ENCODE measurements at places on chromosomes 16 and 17.

DNA sequence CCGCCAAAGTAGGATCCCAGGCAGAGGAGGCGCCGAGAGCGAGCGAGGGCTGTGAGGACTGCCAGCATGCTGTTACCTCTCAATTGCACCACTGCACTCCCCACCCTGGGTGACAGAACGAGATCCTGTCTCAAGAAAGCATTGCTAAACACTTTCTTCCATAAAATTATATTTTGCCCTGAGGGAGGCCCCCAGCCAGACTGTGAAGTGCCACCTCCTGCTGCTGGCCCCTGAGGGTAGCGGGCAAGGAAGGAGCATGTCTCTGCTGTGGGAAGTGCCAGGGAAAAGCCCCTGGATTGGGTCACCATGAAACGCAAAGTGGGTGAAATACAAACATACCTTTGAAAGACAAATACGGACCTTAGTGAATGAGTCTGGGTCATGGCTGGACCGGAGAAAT is 78.0 kb upstream of the AMZ2 start:
- no peak for DNase-seq

DNA sequence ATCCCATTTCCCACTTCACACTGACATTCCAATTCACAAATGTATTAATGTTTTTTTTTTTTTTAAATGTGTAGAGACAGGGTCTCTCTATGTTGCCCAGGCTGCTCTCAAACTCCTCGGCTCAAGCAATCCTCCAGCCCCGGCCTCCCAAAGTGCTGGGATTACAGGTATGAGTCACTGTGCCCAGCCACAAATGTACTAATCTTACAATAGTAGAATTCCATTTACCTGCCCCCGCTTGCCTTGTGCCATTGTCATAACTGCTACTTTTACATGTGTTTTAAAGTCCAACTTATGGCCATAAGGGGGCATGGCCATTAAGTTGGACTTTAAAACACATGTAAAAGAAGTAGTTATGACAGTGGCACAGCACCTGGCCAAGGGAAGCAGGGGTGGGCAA is 4.6 kb downstream of the MMP28 start:
- no peak for DNase-seq

GRCh38 chr16:3458852-3459361 is 15.4 kb downstream of the NAA60 start:
- DNase-seq: no peak

- DNase-seq: no peak
Observed at GRCh38 chr16:21589551-21589950, 9.8 kb upstream of the METTL9 start.

DNA sequence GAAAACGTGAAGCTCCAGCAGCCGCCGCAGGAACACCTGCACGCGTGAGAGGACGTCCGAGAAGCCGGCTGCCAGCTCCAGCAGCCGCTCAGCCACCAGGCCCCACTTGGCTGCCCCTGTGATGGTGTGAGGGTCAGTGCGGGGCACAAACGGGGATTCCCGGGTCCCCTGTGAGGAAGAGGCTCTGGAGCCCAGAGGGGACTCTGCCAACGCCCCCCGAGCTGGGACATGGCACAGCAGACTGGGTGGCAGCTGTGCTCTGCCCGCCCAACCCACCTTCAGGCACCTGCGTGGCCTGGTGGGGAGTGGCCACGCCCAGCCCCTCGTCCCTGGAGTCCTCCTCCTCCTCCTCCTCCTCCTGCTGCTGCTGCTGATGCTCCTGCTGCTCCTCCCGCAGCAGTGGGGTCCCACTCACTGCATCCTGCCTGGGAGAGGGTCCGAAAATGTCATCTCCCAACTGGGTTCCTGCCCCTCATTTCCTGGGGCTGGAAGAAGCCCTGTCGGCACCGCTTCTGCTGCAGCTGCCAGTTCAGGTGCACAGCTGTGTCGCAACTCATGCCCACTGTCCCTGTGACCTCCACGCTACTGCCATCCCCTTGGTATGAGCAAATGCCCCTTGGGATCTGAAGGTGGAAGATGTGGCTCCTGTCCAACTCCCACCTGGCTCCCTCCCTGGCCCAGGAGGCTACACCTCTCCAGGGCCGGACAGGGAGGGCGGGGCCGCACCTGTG is 27.5 kb downstream of the CTU2 start:
- no peak for DNase-seq

- DNase-seq: no peak
Observed at GRCh38 chr17:81328978-81329926, 34.1 kb upstream of the SLC38A10 start.

DNA sequence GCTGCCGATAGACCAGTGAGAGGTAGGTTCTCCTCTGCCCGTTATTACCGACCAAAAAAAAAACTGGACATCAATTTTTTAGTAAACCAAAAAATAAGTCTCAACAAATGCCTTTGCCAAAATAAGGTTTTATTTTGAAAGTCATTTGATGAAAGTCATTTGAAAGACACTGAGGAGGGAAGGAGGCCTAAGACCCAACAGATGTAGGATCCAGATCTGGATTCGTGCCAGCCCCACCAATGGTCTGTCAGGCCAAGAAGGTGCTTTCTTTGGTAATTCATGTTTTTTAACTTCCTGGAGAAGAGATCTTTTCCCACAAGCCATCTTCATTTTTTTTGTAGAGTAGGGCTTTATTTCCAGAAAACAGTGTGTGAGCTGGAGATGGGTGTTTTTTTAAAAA is 18.1 kb downstream of the NTAN1 start:
- DNase-seq: no peak

DNA sequence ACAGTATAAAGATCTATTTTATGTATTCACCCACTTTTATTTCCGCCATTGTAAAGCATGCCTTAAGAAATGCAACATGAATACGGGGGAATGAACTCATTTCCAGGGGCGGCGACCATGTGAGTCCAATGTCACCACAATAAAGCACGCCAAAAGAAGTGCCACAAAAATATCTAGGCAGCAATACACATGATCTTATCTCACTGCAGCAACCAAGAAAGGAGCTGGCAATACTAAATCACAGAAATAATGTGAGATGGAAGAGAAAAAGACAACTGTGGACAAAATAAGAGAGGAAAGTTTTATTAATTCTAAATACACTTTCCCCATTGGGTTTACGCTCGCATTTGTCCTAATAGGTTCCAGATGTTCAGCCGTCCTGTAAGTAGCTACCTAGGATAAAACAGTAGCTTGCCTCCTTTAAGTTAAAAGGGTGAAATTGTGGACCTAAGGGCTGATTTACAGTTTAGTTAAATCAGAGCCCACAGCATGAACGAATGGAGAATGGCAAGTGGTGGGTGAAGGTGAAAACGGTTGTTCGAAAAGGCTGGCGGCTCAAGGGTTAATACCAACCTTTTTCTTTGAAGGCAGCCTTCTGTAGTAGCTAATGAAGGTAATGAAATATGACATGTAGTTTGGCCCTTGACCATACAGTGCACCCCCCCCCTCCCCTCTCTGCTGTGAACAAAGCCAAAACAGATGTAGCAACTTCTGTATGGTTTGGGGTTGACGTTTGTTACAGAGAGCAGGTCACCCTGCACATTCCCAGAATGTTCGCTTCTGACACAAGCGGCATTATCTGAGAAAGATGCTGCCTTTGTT is 504.2 kb upstream of the PSMD7 start:
- no peak for DNase-seq

GRCh38 chr16:72455743-72456659 is 284.0 kb upstream of the PMFBP1 start:
- peak; percentile 19 for DNase-seq

GRCh38 chr16:10180771-10181163 is 1.5 kb downstream of the GRIN2A start:
- DNase-seq: no peak

- no peak for DNase-seq
Observed at GRCh38 chr17:81060416-81060815, 25.5 kb downstream of the BAIAP2 start.

DNA sequence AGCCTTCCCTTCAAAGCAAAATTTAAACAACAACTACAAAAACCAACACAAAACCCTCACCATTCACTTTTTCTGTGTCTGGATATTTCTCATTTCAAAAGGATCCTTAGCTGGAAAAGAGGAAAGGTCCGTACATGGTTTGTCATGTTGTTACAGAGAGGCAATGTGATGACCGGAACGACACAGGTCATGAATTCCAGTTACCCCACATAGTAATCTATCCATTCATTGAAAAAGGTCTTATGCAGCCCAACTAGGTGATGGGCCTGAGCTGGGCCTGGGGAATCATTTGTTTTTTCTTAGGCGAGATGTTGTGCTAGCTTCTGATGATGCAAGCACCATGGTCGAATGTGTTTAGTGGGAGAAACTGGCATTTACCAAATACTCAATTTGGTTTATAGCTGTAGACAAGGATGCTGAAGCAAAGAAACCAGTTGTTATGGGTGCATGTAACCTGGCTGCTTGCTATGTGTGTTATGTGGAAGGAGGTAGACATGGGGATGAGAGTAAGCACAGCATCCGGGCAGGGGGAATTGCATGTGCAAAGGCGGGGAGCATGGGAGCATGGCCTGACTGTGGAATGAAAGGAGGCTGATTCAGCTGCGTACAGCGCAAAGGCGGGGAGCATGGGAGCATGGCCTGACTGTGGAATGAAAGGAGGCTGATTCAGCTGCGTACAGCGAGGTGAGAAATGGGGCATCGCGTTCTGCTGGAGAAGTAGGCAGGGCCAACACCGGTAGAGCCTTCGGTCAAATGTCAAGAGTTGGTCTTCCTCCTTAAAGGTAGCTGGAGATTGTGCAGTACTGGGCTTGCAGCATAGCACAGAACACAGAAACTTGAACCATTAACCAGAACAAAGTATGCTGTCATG is 269.7 kb upstream of the MAF start:
- no peak for DNase-seq

DNA sequence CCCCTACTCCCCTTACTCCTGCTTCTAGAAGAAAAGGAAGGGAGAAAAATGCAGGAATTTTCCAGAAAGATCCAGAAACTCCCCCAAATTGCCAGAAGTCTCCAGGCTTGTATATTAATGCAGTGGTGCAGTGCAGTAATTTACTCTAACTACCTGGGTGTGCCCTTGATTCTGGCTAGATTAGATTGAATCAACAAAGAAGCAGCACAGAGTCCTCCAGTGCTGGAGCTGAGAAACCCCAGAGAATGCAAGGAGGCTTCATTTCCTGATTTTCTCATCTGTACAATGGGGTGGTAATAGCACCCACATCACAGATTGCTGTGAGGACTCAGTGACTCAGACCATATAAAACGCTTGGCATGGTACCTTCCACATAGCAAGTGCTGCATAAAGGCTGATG is 247.3 kb upstream of the RPL38 start:
- no peak for DNase-seq

GRCh38 chr17:6654841-6655731 is 3.5 kb downstream of the C17orf100 start:
- no peak for DNase-seq

DNA sequence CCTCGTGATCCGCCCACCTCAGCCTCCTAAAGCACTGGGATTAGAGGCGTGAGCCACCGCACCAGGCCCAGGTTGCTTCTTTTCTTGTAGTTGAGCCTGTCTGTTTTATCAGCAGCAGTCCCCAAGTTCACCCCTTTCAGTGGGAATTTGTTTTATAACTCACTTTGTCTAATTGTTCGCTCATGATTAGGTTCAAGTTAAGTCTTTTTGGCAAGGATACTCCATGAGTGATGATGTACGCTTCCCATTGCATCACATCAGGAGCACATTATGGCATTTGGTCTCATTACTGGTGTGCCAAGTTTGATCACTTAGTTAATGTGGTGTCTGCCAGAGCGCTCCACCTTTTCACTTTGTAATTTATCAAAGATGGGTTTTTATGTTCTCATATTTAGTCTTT is 14.4 kb upstream of the GJD3 start:
- DNase-seq: no peak

DNA sequence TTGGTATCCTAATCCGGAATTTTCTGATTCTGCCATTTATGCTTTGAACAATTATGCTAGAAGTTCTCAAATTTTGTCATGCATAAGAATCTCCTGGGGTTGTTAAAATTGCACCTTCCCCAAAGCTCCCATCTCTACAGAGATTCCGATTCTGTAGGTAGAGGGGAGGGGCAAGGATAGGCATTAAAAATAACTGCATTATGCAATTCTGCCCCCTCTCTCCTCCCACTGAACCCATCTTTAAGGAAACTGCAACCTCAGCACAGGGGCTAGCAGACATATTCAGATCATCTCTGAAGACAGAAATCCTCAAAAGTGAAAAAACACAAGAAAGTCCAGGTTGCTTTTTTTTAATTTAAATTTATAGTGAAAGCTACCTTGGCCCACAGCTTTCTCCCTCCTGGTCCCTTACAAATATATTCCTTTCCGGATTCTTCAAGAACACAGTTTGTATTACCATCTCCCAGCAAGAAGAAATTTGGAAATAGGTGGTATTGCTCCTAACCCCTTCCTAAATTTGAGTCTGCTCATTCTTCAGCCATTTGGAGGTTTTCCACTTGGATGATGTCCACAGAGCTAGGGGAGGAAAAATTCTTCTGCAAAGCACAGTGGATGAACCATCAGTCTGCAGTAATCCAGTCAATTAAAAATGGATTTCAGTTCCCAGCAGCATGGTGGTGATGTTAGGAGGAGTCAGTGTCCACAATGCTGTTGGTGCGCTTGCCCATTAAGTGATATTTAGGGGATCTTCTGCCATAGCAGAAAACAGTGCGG is 67.7 kb downstream of the RBFOX1 start:
- DNase-seq: no peak

- DNase-seq: no peak
Observed at GRCh38 chr16:1723450-1724147, 17.6 kb downstream of the MAPK8IP3 start.

DNA sequence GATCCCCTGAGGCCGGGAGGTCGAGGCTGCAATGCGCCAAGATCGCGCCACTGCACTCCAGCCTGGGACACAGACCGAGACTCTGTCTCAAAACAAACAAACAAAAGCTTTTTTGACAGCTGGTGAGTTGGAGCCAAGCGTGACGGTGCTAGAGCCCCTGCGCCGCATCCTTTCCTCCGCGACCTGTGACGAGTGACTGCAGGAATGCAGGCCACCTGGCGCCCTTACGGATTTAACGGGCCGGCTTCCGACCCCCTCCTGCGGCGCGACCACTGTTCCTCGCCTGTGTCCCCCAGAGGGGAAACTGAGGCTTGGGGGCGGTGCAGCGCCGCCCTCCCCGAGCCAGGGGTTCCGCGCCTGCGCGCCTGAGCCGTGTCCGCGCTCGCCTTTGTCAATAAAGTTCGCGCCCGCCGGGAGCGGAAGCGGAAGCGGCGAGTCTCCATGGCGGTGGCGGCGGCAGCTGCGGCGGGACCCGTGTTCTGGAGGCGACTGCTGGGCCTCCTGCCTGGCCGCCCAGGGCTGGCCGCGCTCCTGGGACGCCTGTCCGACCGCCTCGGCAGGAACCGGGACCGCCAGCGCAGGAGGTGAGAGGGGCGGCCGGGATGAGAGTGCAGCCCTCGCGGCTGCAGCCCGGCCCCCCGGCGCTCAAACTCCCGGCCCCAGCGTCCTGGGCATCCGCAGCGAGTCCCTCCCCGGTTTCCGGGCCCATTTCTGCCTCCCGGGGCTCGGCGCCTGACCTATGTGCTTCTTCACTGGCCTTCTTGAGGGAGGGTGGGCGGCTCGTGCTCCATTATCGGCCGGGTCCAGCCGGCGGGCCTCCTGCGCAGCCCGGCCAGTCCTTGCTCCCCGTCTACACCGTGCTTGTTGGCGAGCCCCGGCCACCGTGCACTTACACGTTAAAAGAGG is at the start of gene PGS1:
PGS1 (plus strand) TSS at position 425 of the 906 bp plus-strand sequence; CDS start at position 442, 17 bp downstream.
- no peak for DNase-seq
